Colonic mucosa (tissue), 4 donors: ENCODE measurements at places on chromosomes 2 and 18. TPM values are rescaled to one million over a fixed set of nuclear protein-coding genes. Genes with fewer than 3 reads are reported as not detected.

TMEM169 gene
- total RNA-seq, result 0.15 TPM

INHBB gene
- total RNA-seq, result 3.1 TPM

SERPINB12 gene
- total RNA-seq, result not detected

C2orf15 gene
- 3.1 TPM for total RNA-seq

REG1B gene
- total RNA-seq, result not detected

GRCh38 chr2:34307636-34308035 lies 708.5 kb upstream of the FAM98A start:
- no peak overlapping the region for H3K27ac ChIP-seq
- no peaks in the 10 kb centered on the region for H3K27me3 ChIP-seq
- no peaks in the 10 kb centered on the region for H3K36me3 ChIP-seq
- H3K4me1 ChIP-seq, result no peaks in the 10 kb centered on the region
- no peak overlapping the region for H3K4me3 ChIP-seq

DNA sequence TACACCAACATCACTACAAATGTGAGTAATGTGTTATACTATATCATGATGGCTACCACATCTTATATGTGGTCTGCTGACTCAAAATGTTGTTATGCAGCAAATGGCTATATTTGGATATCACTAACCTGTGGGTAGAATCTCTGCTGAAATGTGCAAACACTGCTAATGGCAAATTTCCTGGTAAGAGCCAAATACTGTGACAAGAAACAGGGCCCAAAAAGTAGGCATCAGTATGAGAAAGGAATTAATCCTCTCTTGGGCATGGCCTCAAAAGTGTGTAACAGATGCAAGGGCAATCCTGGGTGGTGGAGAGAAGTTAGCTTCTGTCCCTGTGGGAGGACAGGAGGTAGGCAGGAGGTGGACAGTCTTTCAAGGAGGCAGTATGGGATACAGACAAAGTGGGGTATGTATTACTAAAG lies 13.3 kb downstream of the ATF2 start:
- no peak overlapping the region for H3K27ac ChIP-seq
- H3K4me3 ChIP-seq, result no peak overlapping the region
- H3K27me3 ChIP-seq, result no peaks in the 10 kb centered on the region
- no peak for DNase-seq

- DNase-seq, result no peak
- H3K4me3 ChIP-seq, result no peak overlapping the region
- no peaks in the 10 kb centered on the region for H3K27me3 ChIP-seq
- no peak overlapping the region for H3K27ac ChIP-seq
- H3K36me3 ChIP-seq, result no peaks in the 10 kb centered on the region
- no peaks in the 10 kb centered on the region for H3K4me1 ChIP-seq
Observed at GRCh38 chr2:119204525-119204924, 19.1 kb upstream of the STEAP3 start.

GRCh38 chr2:164826293-164827243 lies 15.1 kb downstream of the COBLL1 start:
- H3K4me1 ChIP-seq, result no peaks in the 10 kb centered on the region
- H3K4me3 ChIP-seq, result no peak overlapping the region
- H3K36me3 ChIP-seq, result no peaks in the 10 kb centered on the region
- no peaks in the 10 kb centered on the region for H3K27me3 ChIP-seq

DNA sequence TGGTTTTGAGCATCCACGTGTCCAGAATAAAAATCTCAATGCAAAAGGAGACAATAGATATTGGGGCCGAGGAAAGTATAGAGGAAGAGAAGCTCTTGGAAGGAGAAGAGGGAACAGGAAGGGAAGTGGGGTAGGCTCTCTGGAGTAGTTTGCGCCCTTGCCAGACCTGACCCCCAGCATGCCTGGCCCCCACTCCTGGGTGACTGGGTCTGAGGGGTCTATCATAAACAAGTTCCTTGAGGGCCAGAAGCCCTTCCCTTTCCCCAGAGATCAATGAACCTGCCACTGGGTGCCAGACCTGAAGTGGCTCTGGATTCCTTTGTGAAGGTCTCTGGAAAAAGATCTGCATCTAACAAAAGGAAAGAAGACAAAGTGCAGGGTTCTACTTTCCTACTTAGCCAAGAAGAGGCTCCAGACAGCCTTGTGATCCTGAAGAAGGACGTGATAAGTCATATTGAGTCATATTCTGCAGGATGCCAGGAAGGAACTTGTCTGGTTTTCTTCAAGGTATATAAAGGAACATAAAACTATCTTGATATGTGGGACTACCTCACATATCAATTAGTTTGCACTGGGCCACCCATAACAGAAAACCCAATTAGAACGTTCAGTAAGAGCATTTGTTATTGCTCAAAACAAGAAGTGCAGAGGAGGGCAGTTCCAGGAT lies 18.7 kb upstream of the ATOH8 start:
- H3K36me3 ChIP-seq, result no peaks in the 10 kb centered on the region
- H3K4me3 ChIP-seq, result no peak overlapping the region
- no peak for DNase-seq

DNA sequence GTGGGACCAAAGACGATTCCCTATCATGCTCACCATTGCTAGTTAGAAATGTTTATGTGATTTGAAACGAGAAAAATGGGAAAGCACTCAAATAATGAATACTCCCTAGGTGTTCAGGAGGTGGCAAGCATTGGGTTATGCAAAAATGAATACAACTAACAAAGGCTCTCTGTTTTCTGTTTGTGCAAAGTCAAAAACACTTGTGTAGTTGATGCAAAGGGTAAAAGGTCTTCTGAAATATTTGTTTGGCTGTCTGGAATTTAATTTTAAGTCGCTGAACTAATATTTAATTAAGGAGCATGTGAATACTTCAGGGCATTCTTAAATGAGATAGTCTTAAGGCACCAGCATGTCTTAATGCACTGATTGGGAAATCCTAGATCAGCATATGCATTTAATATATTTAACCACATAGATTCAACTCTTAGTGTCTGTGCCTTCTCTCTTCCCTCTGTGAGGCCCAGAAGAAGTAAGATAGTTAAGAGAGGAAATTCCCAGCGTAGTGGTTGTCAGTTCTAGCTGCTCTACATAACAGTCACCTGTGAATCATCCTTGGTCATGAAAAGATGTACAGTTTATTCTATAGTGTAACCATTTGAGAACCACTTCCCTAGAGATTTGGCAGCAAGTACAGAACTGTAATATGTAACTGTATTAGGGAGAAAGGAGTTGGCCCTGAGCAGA lies 111.9 kb downstream of the EPC2 start:
- no peak overlapping the region for H3K27ac ChIP-seq
- H3K4me1 ChIP-seq, result no peaks in the 10 kb centered on the region
- no peak for DNase-seq
- H3K36me3 ChIP-seq, result no peaks in the 10 kb centered on the region

GRCh38 chr2:110771547-110772382 lies 39.4 kb downstream of the ACOXL start:
- H3K4me1 ChIP-seq, result no peaks in the 10 kb centered on the region
- no peak for DNase-seq
- no peaks in the 10 kb centered on the region for H3K36me3 ChIP-seq
- H3K27ac ChIP-seq, result no peak overlapping the region

DNA sequence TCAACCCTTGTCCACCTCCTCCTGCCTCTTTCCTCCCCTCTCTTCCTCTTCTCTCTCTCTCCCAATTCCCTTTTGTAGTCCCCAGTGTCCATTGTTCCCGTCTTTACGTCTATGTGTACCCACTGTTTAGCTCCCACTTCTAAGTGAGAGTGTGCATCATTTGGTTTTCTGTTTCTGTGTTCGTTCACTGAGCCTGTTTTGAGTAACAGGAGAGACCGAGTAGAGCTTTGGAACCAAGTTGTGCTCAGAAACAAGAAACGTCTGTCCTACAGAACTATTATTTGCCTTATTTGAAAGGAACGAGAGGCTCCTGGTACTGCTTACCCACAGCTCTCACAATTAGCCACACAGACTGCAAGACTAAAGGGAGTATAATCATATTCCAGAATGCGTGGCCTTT lies 50.1 kb upstream of the MAPRE2 start:
- no peak for DNase-seq
- H3K27me3 ChIP-seq, result no peaks in the 10 kb centered on the region
- no peak overlapping the region for H3K4me3 ChIP-seq
- H3K27ac ChIP-seq, result no peak overlapping the region
- no peaks in the 10 kb centered on the region for H3K36me3 ChIP-seq

DNA sequence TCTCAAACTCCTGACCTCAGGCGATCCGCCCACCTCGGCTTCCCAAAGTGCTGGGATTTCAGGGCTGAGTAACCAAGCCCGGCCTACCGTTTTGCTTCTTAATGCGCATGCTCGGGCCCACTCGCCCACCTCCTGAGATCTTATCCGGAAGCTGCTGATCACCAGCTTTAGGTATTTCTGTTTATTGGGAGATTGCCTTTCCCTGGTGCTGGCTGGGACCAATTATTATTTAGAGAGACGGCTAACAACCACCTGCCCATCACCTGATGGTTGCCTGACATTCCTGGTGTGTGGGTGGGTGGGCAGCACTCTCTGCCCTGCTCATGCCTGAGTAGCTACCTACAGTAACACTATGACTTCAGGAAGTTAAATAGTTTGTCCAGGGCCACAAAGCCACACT lies 56.3 kb upstream of the ZNF532 start:
- H3K27me3 ChIP-seq, result no peaks in the 10 kb centered on the region
- no peaks in the 10 kb centered on the region for H3K36me3 ChIP-seq
- no peaks in the 10 kb centered on the region for H3K4me1 ChIP-seq
- no peak overlapping the region for H3K27ac ChIP-seq

DNA sequence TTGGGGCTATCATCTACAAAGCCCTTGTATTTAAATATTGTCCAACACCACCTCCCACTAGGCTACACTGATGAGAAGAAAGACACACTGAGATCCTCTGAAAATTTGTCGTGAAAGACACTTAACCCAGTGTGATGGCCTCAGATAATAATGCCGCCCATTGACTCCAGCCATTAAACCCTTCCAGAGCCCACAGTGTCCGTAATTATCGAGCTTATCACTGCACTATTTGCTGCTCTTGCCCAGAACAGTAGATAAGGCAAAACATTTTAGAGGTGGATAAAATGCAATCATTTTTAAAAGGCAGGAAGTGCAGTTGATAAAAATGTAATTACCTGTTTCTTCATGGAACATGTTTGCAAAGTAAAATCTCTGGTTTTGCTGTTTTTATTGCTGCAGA lies 121.3 kb upstream of the DDX18 start:
- no peaks in the 10 kb centered on the region for H3K36me3 ChIP-seq
- H3K4me3 ChIP-seq, result no peak overlapping the region
- no peaks in the 10 kb centered on the region for H3K4me1 ChIP-seq
- no peak overlapping the region for H3K27ac ChIP-seq
- no peak for DNase-seq

- H3K4me3 ChIP-seq, result no peak overlapping the region
- no peaks in the 10 kb centered on the region for H3K27me3 ChIP-seq
- H3K27ac ChIP-seq, result no peak overlapping the region
- no peak for DNase-seq
Observed at GRCh38 chr2:111642586-111643327, 241.2 kb downstream of the ANAPC1 start.

DNA sequence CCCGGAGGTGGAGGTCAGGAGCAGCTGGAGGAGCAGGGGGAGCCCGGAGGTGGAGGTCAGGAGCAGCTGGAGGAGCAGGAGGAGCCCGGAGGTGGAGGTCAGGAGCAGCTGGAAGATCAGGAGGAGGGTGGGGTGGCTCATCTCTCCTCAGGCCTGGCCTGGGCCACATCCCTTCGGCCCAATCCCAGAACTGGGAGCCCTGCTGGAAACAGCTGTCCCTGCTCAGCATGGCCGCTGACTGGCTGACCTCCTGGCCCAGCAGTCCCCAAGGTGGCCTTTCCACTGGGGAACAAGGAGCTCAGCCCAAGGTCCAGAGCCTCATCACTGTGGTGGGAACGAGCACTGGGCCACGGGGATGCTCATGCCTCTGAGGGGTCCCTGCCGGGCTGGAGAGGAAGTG lies 66.6 kb upstream of the LAPTM4A start:
- no peaks in the 10 kb centered on the region for H3K27me3 ChIP-seq
- no peaks in the 10 kb centered on the region for H3K36me3 ChIP-seq
- no peak for DNase-seq
- H3K27ac ChIP-seq, result no peak overlapping the region
- peaks cover 8% of the 10 kb centered on the region for H3K4me1 ChIP-seq
- H3K4me3 ChIP-seq, result no peak overlapping the region

GRCh38 chr2:86413296-86414094 lies 27.7 kb upstream of the KDM3A start:
- H3K27ac ChIP-seq, result no peak overlapping the region
- DNase-seq, result no peak
- no peak overlapping the region for H3K4me3 ChIP-seq

GRCh38 chr2:191202209-191202721 lies 42.9 kb upstream of the MYO1B start:
- no peak for DNase-seq
- H3K4me1 ChIP-seq, result no peaks in the 10 kb centered on the region
- no peaks in the 10 kb centered on the region for H3K36me3 ChIP-seq
- no peaks in the 10 kb centered on the region for H3K27me3 ChIP-seq
- H3K4me3 ChIP-seq, result no peak overlapping the region

DNA sequence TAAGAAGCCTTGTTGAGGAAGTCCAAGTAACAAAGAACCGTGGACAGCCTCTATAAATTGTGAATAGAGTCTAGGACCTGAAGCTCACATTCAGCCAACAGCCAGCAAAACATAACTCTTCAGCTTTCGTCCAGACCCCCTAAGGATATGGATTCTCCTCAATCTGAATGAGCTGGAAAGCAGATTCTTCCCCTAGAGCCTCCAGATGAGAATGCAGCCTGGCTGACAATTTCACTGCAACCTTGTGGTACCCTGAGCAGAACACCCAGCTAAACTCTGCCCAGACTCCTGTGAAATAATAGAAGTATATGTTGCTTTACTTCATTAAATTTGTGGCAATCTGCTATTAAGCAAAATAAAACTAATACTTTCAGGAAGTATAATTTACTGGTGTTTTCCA lies 483.5 kb upstream of the SLC8A1 start:
- no peak overlapping the region for H3K4me3 ChIP-seq
- no peaks in the 10 kb centered on the region for H3K4me1 ChIP-seq
- H3K27ac ChIP-seq, result no peak overlapping the region

GRCh38 chr2:239696559-239697207 lies 295.9 kb upstream of the HDAC4 start:
- H3K4me1 ChIP-seq, result no peaks in the 10 kb centered on the region
- H3K4me3 ChIP-seq, result no peak overlapping the region
- H3K27me3 ChIP-seq, result no peaks in the 10 kb centered on the region
- DNase-seq, result peak; percentile 8
- H3K27ac ChIP-seq, result no peak overlapping the region

DNA sequence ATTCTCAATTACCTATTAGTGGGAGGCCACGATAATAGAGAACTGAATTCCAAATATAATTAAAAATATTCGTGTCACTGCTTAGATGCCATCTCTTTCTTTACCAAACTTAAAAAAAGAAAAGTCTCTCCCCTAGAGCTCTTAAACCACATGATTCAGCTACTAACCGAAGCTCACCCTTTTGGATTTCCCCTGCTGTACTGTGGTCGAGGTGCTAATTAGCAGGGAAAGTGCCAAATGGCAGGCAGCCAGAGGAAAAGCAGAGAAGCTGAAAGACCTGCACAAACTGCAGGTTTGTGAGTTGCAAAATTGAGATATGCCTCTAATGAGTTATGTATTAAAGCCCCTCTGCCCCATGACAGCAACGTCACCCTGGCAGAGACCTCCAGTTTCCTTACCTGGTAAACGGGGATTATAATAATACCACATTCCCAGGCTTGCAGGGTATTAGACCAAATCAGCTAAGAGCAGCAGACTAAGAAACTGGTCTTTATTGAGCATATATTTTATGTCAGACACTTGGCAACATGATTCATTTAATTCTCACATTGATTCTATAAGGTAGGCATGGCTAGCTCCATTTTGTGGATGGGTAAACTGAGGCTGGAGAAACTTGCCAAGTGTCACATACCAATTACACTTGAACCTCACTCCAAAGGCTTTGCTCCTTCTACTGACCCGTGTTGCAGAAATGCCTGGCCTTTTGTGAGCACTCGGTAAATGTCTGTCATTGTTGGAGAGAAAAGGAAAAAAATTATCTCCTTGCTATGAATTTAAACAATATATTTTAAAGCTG lies 259.7 kb downstream of the LPIN1 start:
- no peak overlapping the region for H3K4me3 ChIP-seq
- no peaks in the 10 kb centered on the region for H3K27me3 ChIP-seq
- no peaks in the 10 kb centered on the region for H3K36me3 ChIP-seq
- H3K4me1 ChIP-seq, result no peaks in the 10 kb centered on the region
- H3K27ac ChIP-seq, result no peak overlapping the region
- peak; percentile 30 for DNase-seq
